ENCODE measurements at places on chromosomes 1 and 21.

- peak; percentile 4 for DNase-seq
Measured at GRCh38 chr1:228150461-228151179, 890 bp downstream of the GJC2 start.

DNA sequence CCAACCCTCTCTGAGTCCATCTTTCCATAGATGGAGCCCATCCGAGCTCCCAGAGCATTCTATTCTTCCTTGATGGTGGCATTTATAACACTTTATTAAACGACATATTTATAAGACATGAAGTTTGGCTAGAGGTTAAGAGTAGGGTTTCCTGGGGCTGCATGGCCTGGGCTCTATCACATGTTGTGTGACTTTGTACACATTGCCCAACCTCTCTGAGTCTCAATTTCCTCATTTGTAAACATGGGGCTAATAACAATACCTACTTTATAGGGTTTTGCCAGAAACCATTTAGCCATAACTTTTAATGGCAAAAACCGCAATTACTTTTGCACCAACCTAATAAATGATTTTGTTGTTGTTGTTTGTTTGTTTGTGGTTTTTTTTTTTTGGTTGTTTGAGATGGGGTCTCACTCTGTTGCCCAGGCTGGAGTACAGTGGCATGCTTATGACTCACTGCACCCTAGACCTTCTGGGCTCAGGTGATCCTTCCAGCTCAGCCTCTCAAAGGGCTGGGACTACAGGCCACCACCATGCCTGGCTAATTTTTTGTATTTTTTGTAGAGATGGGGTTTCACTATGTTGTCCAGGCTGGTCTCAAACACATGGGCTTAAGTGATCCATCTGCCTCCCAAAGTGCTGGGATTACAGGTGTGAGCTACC lies 13.9 kb upstream of the ASAP3 start:
- DNase-seq, result no peak

DNA sequence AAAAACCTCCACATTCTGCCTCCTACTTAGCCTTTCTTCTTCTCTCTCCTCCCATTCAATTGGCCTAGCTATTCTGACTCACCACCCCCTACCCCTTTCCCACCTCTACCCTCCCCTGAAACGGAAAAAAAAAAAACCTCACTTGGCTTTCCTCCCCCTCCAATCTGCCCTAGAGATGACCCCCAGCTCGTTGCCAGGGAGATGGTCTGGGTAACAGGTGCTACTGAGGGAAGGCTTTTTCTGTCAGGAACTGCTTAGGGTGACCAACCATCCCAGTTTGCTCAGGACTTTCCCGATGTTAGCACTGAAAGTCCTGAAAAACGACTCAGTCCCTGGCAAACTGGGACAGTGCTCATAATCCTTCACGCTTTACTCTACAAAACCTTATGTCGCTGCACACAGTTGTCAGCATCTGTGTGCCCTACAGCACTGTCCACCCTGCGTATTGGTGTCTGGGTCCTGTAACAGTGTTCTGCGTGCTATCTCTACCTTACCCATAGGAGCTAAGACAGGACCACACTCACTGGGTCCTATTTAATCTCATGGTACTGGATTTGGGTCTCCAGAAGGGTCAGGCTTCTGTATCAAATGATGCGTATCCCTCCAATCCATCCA lies 7.7 kb upstream of the CADM3 start:
- no peak for DNase-seq

- no peak for DNase-seq
Measured at GRCh38 chr1:165114022-165114888, 242.3 kb downstream of the LMX1A start.

- DNase-seq, result no peak
Measured at GRCh38 chr1:229535230-229535629, 23.3 kb downstream of the ABCB10 start.

- peak; percentile 48 for DNase-seq
Measured at GRCh38 chr1:46166521-46167462, 8.1 kb upstream of the TSPAN1 start.

DNA sequence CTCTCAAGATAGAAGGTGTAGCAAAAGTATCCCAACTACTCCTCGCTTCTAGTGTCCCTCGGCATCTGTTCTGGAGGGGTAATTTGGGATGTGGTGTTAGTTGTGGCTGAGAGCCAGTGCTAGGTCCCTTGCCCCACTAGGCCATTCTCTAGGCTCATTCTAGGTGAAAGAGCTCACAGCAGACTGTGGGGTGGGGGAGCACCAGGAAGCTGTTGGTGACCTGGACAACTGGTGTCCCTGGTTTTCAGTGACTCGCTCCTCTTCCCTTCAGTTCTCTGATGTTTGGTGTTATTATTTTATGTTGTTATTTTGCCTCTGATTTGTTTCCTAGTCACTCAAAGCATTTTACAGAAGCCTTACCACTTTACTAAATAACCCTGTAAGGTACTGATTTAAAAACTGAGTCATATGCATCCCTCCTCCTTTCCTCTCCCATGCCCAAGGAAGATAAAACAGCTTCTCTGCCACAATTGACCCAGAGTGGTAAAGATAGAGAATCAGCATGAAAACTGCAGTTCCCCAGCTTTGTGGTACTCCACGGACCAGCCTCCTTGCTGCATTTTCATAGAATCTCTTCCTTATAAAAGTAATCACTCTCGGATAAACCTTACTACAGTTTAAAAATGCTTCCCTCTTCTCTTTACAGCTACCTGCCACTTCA lies 14.1 kb downstream of the DYRK3 start:
- no peak for DNase-seq

DNA sequence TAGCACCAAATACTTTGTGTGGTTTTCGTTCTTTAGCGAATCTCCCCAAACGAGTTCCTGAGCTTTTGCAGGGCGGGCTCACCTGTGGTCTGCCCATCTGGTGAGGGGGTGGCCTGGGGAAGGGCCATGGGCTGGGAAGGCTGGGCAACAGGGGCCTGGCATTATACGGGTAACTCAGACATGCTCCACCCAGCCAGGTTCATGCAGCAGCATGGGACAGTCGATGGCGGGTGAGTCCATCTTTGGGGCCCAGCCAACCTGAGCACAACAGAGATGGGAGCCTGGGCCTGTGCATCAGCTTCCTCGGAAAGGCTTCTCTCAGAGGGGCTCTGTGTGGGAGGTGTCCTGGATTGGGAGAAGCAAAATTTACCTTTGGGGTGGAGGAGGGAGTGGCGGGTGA lies 302.6 kb downstream of the CAMTA1 start:
- no peak for DNase-seq

DNA sequence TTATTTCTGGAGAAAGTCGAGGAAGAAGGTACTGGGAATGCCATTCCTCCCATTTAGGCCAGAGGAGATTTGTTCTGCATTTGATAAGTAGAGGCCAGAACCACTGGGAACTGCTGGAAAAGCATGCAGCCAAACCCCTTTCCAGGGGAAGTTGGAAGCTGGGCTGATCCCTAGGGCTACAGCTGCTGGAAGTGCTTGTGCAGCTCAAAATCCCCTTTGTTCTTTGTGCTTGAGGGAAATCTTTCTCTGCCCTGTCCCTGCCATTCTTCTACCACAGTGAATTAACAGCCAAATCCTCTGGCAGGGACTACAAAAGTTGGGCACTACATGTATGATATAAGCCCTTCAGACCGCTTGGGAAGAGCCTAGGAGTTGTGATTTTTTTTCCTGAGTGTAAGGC lies 734.1 kb downstream of the LRRIQ3 start:
- DNase-seq, result no peak

- DNase-seq, result no peak
Measured at GRCh38 chr1:11955221-11955620, 20.7 kb downstream of the PLOD1 start.

DNA sequence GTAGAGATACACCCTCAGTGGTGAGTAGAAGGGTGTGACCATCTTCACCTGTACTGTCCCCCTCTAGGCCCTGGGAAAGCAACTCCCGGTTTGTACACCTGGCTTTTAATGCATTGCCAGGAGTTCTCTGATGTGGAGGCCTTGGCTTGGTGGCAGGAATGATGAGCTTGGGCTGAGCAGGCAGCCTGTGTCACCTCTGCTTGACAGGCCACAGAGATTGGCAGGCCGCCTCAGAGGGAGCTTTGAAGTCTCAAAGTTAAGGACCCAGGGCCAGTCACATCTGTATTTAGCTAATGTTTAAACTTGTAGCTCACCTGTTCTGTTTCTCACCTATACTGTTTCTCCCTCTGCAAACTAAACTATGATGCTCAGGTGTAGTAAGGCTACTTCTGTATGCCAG lies 28.5 kb downstream of the HUNK start:
- DNase-seq, result no peak

DNA sequence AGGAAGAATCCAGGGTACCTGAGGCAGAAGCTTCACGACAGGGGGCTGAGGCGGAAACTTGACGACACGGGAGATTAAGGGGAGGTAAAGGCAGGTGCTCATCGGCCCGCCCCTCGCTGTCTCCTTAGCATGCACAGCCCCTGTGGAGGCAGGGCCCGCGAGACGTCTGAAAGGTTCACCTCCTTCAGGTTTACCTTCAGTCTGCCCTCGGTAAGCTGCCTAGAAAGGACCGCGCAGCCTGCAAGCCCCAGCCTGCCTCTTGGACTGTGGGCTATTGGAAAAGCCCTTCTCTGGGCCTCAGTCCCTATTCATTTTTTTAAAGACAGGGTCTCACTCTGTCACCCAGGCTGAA lies 28.5 kb downstream of the KNCN start:
- DNase-seq, result no peak

DNA sequence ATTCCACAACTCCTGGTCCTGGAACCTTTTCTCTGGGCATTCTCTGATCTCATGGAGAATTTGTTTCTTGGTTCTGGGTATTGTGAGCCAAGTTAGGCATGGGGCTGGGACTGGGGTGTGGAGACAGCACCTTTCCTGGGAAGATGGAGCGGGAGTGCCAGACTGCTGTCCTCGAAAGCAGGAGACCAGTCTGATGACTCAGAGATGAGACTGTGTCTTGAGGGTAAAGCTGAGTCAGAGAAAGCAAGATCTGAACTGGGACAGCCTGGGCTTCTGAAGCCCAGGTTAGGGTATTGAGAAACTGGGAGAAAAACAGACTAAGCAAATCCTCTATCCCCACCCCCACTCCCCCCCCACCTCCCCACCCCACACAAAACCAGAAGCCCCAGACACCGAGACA lies 2.2 kb upstream of the KANK4 start:
- DNase-seq, result no peak

- DNase-seq, result no peak
Measured at GRCh38 chr1:107479865-107480350, 339.1 kb downstream of the NTNG1 start.

GRCh38 chr1:65050735-65051134 lies 84.4 kb upstream of the JAK1 start:
- no peak for DNase-seq

GRCh38 chr21:17759511-17760178 lies 59.5 kb downstream of the C21orf91 start:
- no peak for DNase-seq

- no peak for DNase-seq
Measured at GRCh38 chr1:54126271-54126815, 26.5 kb downstream of the CDCP2 start.

- no peak for DNase-seq
Measured at GRCh38 chr1:215581896-215582295, 14.8 kb downstream of the KCTD3 start.

DNA sequence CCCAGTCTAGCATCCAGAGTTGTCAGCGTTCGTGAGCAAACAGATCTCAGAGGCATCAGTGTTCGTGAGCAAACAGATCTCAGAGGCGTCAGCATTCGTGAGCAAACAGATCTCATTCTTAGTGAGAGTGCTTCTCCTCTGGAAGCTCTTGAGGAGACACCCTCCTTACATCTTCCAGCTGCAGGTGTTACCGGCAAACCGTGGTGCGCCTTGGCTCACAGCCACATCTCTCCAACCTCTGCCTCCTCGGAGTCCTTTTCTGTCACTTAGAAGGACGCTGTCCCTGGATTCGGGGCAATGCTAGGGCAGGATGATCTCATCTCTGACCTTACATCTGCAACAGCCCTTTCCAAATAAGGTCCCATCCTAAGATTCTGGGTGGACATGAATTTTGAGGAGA lies 14.6 kb upstream of the UMODL1 start:
- DNase-seq, result no peak

GRCh38 chr1:99745684-99746083 lies 20.8 kb downstream of the FRRS1 start:
- no peak for DNase-seq

- DNase-seq, result no peak
Measured at GRCh38 chr1:25501235-25502058, 42.0 kb upstream of the LDLRAP1 start.

GRCh38 chr21:33296156-33296555 lies 28.6 kb upstream of the IFNAR1 start:
- peak; percentile 78 for DNase-seq

- DNase-seq, result no peak
Measured at GRCh38 chr1:210246447-210246846, 13.9 kb downstream of the SERTAD4 start.

- DNase-seq, result no peak
Measured at GRCh38 chr21:36499578-36500471, 19.9 kb upstream of the CLDN14 start.

DNA sequence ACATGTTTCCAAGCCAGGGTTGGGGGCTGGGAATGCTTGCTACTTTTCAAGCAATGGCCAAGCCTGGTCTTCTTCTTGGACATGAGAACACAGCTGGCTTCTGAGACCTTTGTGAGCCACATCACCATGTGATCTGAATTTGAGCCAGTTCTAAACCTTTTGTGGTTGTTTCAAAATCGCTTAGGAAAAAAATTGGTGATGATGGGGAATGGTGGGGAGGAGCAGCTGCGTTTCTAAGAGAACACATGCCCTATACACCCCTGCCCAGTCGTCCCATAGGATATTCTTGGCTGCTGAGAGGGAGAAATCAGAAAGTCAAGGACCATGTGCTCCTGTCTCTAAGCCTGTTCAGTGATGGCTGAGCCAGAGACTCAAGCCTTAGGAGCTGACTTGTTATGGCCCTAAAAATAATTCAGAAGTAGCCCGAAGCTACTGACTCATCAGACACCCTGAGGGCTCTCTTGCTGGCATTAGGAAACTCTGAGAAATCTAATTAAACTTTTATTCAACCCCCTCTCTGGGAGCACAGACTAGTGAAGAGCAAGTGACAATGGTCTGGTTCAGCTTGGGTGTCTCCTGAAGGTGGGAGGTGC lies 30.5 kb downstream of the CCDC185 start:
- DNase-seq, result no peak

GRCh38 chr1:7644086-7644485 lies 127.0 kb upstream of the VAMP3 start:
- DNase-seq, result no peak

- no peak for DNase-seq
Measured at GRCh38 chr1:202086579-202087350, 36.0 kb upstream of the GPR37L1 start.

GRCh38 chr1:3313576-3313950 lies 140.9 kb upstream of the ARHGEF16 start:
- no peak for DNase-seq

- DNase-seq, result peak; percentile 72
Measured at GRCh38 chr1:161739865-161740566, 9.6 kb upstream of the DUSP12 start.

- DNase-seq, result no peak
Measured at GRCh38 chr1:182786223-182786994, 3.2 kb upstream of the NPL start.

- DNase-seq, result no peak
Measured at GRCh38 chr1:88016947-88017346, 667.1 kb upstream of the PKN2 start.

DNA sequence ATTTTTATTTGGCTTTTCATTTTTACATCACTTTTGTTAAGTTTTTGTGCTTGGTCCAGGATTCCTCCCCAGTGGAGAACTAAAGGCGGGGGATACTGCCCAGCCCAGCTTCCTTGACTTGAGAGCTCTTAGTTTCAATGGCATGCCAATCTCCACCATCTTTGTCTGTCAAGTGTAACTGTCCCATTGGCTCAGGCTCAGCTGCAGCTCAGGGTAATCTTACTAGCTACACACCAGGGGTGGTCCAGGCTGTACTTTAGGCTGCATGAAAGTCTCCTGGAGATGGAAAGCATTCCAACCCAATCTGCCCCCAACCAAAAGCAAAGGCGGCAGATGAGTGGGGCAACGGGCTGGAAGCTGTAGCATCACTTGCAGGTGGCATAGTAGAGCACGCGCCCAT lies 31.4 kb downstream of the CAMK1G start:
- no peak for DNase-seq

Measured in GM06990 (cell line).